ENCODE measurements at places on chromosomes 2 and 18. TPM values are rescaled to one million over a fixed set of nuclear protein-coding genes. Genes with fewer than 3 reads are reported as not detected.
A peak's percentile ranks its signal among the peaks of the same experiment; 100 is the strongest.

The FZD7 gene
- 1.3 TPM for total RNA-seq

- H3K4me3 ChIP-seq, result peak overlapping the region; percentile 84
- no peaks in the 10 kb centered on the region for H3K36me3 ChIP-seq
- peaks cover 16% of the 10 kb centered on the region for H3K4me1 ChIP-seq
- peak; percentile 69 for DNase-seq
- peaks cover 38% of the 10 kb centered on the region for H3K27me3 ChIP-seq
Measured at GRCh38 chr18:48541026-48541746, 2.4 kb downstream of the CTIF start.

DNA sequence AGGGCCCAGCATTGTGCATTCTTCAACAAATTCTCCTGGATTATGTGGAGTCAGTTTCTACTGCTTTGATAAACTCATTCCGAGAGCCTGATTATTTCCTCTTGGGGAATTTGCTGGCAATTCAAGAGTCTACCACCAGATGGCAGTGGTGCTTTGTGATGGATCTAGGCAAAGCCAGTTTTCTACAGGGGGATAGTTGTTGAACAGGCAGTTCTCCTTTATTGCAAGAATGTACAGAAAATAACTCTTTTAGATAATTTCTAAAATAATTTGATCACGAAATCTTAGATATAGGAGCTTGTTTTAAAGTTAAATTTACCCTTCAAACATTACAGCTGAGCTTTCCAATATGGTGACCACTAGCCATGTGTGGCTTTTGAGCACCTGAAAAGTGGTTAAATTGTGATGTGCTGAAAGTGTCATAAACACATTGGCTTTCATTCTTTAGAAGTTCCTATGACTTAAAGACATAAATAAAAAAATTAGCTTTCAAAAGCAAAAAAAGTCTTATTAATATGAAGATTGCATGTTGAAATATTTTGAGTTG, 66.7 kb upstream of the HAAO start:
- H3K4me1 ChIP-seq, result peaks cover 2% of the 10 kb centered on the region
- no peak overlapping the region for H3K4me3 ChIP-seq
- no peaks in the 10 kb centered on the region for H3K36me3 ChIP-seq
- no peaks in the 10 kb centered on the region for H3K27me3 ChIP-seq
- no peak overlapping the region for H3K27ac ChIP-seq
- DNase-seq, result peak; percentile 91

DNA sequence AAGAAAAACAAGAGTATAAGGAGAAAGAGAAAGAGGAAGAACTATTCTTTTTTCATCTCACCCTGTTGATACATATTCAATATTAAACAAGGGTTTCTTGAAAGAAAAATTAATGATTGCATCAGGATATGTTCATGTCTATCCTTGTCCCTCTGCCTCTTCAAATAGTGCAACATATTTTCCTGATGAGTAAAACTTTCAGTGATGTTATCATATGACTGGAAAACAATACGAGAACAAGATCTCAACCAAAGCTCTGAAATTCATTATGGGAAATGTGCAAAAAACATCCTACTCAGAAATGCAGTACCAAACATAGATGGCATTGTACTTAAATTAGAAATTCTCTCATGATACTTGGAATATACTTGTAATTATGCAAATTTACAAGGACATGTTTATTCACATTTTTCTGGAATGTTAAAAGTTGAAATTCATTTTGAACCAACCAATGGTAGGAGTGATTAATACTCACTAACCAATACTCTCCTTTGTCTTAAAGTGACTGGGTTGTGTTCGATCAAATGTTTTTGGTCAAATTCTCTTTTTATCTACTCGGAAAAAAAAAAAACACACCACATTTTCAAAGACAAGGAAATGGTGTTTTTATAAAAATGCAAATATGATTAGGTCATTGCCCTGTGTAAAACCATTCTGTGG, 148.9 kb upstream of the GULP1 start:
- no peaks in the 10 kb centered on the region for H3K4me1 ChIP-seq
- no peak for DNase-seq
- no peak overlapping the region for H3K27ac ChIP-seq
- H3K4me3 ChIP-seq, result no peak overlapping the region
- H3K27me3 ChIP-seq, result no peaks in the 10 kb centered on the region
- no peaks in the 10 kb centered on the region for H3K36me3 ChIP-seq

GRCh38 chr2:72414137-72414760, 266.6 kb upstream of the CYP26B1 start:
- no peaks in the 10 kb centered on the region for H3K36me3 ChIP-seq
- no peaks in the 10 kb centered on the region for H3K27me3 ChIP-seq
- DNase-seq, result no peak

DNA sequence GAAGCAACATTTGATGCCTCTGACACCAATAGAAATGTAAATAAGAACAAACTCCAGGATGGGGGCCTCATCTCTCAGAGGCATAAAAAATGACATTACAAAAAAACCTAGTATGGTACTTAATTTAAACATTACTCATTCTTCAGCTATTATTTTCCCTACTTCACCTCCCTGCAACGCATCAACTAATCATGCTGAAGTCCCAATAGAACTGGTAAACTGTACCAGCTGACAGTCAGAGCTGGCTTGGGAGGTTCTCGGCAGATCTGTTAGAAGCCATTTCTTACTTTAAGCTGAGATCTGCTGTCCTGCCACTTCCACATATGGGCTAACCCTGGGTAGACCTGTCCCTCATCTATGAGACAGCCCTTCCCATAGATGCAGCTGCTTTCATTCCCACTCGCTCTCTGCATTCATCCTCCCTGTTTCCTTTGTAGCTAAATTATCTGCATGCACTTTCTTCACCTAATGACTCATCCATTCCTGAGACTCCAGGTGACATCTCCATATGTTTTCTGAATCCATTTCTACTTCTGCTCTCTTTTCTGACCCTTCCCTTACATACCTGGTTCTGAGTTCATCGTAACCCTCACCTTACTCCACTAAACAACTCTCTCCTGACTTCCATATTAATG, 108.1 kb downstream of the AOX1 start:
- DNase-seq, result no peak
- H3K36me3 ChIP-seq, result no peaks in the 10 kb centered on the region
- H3K27me3 ChIP-seq, result no peaks in the 10 kb centered on the region
- peaks cover 8% of the 10 kb centered on the region for H3K4me1 ChIP-seq

GRCh38 chr2:117820444-117820843, 6.0 kb downstream of the DDX18 start:
- H3K4me1 ChIP-seq, result peaks cover 35% of the 10 kb centered on the region
- no peak overlapping the region for H3K4me3 ChIP-seq
- DNase-seq, result no peak
- H3K27ac ChIP-seq, result peak overlapping the region; percentile 32
- no peaks in the 10 kb centered on the region for H3K27me3 ChIP-seq

DNA sequence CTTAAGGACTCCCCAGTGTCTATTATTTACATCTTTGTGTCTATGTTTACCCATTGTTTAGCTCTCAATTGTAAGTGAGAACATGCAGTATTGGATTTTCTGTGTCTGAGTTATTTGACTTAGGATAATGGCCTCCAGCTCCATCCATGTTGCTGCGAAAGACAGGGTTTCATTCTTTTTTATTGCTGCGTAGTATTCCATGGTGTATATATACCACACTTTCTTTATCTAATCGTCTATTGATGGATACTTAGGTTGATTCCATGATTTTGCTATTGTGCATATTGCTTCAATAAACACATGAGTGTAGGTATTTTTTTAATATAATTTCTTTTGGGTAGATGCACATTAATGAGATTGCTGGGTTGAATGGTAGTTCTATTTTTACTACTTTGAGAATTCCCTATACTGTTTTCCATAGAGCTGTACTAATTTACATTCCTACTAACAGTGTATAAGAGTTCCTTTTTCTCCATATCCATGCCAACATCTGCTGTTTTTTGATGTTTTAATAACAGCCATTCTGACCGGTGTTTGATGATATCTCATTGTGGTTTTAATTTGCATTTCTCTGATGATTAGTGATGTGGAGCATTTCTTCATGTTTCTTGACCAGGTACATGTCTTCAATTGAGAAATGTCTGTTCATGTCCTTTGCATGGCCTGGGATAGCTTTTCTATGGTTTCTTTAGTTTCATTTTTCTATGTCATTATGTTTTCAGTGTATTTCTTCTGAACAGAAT, 21.8 kb downstream of the MTCL1 start:
- no peak overlapping the region for H3K4me3 ChIP-seq
- no peak overlapping the region for H3K27ac ChIP-seq
- peaks cover 9% of the 10 kb centered on the region for H3K27me3 ChIP-seq
- DNase-seq, result no peak

DNA sequence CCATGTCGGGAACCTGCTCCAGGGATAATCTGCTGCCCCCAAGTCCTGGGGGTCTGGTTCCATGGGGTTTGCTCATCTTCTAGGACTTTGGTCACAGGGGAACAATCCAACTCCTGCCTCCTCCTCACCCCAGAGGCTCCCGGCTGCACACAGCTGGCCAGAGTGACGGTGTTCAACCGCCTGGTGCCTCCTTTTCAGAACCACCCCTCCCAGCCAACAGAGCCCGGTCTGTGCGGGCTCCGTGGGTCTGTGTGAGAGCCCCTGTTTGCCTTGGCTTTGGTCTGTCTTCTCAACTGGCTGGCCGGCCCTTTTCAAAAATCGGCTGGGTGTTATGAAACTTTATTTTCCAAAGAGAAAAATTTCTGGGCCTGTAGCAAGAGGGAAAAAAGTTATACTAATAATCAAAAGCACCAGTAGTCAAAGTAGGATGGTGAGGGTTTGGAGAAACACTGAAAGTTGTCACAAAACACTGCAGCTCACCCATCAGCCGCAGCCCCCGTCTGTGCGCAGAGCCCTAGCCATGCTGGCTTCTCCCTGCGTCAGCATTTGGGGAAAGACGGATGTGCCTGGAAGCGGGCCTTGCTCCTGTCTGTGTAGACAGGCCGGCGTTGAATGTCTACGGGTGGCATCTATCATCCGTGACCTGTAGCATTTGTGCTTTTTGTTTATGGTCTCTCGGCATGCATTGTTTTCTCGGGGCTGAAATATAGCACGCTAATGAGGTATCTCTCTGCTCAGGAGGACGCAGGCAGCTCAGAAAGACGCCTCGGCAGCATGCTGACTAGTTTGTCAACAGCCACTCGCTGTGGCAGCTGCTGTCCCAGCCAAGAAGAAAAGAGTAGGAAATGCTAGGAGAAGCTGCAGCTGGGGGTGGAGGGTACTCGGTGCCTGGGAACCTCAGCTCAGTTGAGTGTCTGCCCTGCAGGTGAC, 138.6 kb downstream of the GLI2 start:
- peaks cover 7% of the 10 kb centered on the region for H3K27me3 ChIP-seq
- H3K27ac ChIP-seq, result no peak overlapping the region
- no peaks in the 10 kb centered on the region for H3K36me3 ChIP-seq
- DNase-seq, result no peak

GRCh38 chr18:63511285-63511684, 30.9 kb upstream of the SERPINB12 start:
- peak; percentile 62 for DNase-seq
- H3K4me3 ChIP-seq, result no peak overlapping the region
- no peak overlapping the region for H3K27ac ChIP-seq
- peaks cover 30% of the 10 kb centered on the region for H3K27me3 ChIP-seq

DNA sequence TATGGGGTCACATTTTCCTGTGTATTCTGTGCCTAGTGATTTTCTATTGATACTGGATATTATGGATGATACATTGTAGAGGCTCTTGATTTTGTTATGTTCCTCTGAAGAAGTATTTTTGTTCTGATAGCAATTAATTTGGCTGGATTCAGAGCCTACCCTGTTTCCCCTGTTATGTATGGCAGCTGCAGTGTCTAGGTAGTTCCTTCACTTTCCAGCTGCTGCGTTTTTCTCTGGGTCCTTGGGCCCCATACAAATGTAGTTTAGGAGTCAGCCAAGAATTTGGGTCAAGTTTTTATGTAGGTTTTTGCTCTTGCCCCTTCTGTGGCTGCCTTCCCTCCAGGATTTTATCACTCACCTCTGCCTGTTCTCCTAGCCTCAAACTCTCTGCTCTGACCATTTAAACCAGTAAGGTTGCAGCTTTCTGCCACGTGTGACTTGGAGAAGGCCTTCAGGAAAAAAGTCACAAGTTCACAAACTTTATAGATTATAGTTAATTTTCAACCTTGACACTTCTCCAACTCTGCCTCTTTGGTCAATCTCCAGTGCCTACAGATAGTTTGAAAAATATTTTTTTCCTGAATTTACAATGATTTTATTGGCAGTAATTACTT, 47.0 kb downstream of the APLF start:
- H3K4me3 ChIP-seq, result no peak overlapping the region
- H3K27me3 ChIP-seq, result no peaks in the 10 kb centered on the region
- no peak for DNase-seq
- no peaks in the 10 kb centered on the region for H3K36me3 ChIP-seq

DNA sequence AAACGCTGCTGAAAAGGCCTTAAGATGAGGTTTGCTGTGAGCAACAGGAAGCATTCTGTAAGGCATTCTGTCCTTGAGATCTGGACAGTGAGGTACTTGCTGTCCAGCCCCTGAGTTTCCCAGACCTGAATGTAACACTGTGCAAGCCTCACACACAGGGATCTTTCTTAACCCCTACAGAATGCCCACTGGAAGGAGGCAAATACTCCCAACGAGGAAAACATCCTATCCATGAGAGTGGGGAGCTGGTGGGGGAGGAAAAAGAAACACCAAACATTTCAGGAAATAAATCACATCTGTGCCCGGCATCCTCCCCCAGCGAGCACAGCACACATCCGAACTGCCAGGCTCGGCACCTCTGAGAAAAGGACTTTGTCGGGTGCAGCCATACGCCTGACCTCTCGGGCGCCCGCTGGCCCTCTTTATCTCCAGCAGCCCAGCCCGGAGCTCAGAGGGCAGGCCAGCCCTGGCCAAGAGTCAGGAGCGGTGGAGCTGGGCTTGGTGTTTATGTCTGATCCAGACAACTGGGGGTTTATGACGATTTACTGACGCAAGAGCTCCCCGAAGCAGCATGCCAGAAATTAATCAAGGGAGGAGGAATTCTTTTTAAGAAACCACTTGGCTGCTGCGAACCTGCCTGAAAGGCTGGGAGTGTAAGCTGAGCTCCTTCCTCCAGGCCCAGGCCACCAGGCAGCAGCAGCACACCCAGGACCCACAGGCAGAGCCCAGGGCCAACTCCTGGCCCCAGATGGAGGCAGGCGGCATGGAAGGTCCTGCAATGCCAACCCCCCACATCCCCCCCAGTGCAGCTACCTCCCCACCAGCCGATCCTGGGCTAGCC, 72.2 kb downstream of the HDAC4 start:
- H3K4me1 ChIP-seq, result peaks cover 61% of the 10 kb centered on the region
- DNase-seq, result no peak
- no peaks in the 10 kb centered on the region for H3K27me3 ChIP-seq

DNA sequence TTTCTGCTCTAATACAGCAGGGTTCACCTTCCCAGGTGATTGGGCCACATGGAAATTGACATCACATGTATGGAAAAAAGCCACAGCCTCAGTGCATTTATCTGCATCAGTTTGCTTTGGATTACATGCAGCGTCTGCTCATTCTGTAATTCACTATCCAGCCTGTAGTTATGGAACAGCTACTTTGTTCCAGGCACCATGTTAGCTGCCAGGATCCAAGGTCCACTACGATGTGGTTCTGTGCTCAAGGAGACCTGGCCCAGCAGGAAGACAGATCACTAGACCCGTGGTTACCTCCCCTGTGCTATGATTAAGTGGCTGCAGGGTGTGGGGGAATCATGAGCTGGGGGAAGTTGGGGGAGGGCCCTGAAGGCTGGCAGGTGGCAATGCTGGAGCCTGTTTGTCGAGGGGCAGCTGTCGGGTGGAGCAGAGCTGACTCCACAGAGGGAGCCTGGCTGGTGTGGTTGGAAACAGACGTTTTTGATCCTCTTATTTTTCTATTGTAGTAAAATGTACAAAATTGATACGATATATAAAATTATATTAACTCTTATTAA, 58.6 kb downstream of the TSHZ1 start:
- no peak overlapping the region for H3K27ac ChIP-seq
- peaks cover 4% of the 10 kb centered on the region for H3K4me1 ChIP-seq
- H3K36me3 ChIP-seq, result no peaks in the 10 kb centered on the region
- no peak for DNase-seq

GRCh38 chr18:42752916-42753315, 362.6 kb downstream of the RIT2 start:
- no peaks in the 10 kb centered on the region for H3K36me3 ChIP-seq
- no peak overlapping the region for H3K27ac ChIP-seq
- H3K4me3 ChIP-seq, result no peak overlapping the region

Data from activated CD4-positive, alpha-beta T cell treated with anti-CD3 and anti-CD28 coated beads, Interleukin-2, amount 10 ng/mL, durations not matched to agents 24 days and 14 days (primary cell).